T-helper 9 cell (primary cell): ENCODE measurements at places on chromosomes 6 and 20.
A peak's percentile ranks its signal among the peaks of the same experiment; 100 is the strongest.

DNA sequence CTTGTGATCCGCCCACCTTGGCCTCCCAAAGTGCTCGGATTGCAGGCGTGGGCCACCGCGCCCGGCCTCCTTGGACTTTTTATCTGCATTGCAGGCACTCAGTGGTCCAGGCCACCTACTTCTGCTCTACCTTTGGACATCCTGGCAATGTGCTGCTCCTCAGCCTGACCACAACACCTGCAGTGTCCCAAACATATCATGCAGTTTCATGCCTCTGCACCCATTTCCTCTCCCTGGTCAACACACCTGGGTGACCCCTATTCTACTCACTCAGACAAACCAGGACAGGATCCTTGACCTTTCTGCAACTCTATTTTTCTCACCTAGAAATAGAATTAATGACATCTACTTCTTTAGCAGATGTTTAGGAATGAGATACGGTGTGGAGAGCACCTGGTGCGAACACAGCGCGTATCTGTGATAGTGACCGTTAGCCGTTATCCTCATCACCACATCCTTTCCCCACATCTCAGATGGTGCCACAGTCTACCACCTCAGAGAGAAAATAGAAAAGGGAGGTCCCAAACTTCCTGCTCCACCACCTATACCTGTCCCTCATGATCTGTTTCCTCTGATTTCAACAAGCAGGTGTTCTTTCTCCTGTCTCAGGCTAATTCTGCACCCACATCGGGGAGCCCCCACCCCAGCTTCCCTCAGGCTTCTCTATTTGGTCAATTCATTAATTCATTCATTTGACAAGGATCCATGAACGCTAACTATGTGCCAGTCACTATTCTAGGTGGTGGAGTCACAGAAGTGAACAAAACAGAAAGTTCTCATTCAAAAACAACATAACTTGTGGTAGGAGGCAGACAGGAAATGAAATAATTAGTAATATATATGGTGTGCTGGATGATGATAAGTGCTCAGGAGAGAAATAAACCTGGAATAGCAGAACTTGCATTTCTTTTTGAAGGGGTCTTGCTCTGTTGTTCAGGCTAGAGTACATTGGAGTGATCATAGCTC is 4.3 kb upstream of the BTN3A2 start:
- no peak for DNase-seq

DNA sequence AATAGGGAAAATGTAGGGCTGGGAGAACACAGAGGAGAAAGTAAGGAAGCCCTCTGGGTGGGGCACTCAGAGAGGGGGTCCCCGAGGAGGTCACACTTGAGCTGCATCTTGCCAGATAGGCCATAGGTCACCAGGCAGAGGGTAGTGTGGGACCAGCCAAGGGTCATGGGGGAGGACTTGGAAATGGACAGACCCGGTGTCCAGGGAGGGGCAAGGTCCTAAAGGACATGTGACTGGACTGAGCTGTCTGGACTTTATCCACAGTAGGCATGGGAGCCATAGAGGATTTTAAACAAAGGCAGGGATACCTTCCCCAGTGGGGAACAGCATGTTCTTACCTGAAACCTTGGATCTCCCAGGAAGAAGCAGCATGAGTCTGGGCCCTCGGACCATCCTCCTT is 266.7 kb downstream of the LRFN2 start:
- DNase-seq = no peak

GRCh38 chr6:27091661-27092315 is 155.7 kb upstream of the PRSS16 start:
- no peak for DNase-seq

GRCh38 chr6:35736253-35736894 is 458 bp upstream of the ARMC12 start:
- DNase-seq = peak; percentile 82

GRCh38 chr6:84766118-84766798 is 1.9 kb upstream of the TBX18 start:
- no peak for DNase-seq

- DNase-seq = no peak
Observed at GRCh38 chr20:37928996-37929682, 26.2 kb downstream of the VSTM2L start.

- peak; percentile 78 for DNase-seq
Observed at GRCh38 chr20:17680836-17681725, 961 bp downstream of the RRBP1 start.

- no peak for DNase-seq
Observed at GRCh38 chr20:12093057-12093796, 175.5 kb downstream of the BTBD3 start.

- DNase-seq = no peak
Observed at GRCh38 chr20:44183282-44183681, 3.7 kb downstream of the JPH2 start.

GRCh38 chr6:55069132-55069781 is 105.1 kb upstream of the HCRTR2 start:
- no peak for DNase-seq

GRCh38 chr6:124234801-124235200 is 431.1 kb downstream of the NKAIN2 start:
- no peak for DNase-seq

DNA sequence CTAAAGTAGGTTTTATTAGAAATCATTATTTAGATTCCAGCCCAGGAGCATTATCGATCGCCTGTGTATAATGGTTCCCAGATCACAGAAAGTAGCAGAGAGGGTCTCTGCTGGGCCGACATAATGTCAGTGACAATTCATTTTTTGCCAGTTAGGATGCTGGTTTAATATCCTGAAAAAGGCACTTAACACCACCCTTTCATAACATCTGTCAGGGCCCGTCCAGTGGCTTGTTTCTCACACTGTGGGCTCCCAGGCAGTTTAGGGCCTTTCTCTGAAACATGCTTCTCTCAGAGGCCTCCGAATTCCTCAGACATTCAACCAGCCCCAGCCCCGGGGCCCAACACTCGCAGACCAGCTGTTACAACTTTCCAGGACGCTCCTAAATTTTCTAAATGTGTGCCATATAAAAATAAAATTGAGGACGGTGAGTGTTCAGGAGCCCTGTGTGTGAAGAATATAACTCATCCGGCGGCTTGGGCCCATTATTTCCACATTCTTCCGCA is 108.6 kb upstream of the EYA4 start:
- no peak for DNase-seq

DNA sequence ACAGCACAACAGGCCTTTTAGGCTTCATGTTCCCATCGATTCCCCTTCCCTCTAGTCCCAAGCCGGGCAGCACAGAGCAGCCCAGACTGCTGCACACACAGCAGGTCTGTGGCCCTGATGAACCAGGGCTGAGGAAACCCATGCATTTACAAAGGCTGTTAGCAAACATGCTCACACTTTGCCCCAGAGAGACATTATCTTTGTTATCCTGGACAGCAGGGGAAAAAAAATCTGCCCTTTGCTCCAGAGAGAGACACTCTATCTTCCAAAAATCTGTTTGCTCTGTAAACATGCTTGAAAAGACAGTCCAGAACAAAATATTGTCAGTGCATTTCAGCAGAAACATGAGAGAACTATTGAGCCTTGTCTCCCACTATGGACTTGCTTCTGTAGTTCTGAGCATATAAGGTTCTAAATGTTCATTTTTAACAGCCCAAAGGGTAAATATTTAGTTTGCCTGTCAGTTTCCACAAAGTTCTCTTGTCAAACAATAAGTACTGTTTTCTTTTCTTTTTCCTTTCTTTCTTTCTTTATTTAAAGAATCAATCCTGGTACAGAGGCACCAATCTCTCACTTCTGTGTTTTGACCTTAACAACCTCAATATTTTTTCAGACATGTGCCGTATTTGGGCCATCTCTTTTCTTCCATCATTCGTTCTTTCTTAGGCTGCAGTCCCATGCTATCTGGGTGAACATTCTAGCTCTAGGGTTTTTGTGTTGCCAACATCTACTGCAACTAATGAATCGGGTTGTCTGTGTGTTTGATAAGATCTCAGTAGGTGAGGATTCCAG is 468.0 kb downstream of the EPM2A start:
- no peak for DNase-seq

DNA sequence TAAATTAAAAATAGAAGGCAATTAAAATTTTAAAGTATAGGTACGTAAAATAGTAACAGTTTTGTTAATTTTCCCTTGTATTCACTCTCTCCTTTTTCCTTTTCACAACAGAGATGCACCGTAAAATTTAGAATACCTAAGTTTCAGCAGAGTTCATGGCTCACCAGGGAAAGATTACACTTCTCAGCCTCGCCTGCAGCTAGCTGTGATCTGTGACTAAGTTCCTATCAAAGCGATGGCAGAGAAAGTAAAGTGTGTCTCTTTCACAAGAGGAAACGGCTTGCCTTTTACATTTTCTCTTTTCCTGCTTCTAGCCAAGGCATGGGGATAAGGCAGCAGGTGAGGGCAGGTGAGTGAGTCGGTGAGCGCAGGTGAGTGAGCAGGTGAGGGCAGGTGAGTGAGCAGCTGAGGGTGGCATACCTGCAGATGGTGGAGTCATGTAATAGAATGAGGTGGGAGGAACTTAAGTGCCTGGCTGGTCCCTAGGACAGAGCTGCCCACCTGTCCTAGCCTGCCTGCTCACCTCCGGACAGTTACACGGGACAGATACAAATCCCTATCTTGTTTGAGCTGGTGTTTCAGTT is 30.9 kb downstream of the ZFP64 start:
- no peak for DNase-seq

GRCh38 chr20:49471397-49471796 is 11.1 kb downstream of the KCNB1 start:
- no peak for DNase-seq

DNA sequence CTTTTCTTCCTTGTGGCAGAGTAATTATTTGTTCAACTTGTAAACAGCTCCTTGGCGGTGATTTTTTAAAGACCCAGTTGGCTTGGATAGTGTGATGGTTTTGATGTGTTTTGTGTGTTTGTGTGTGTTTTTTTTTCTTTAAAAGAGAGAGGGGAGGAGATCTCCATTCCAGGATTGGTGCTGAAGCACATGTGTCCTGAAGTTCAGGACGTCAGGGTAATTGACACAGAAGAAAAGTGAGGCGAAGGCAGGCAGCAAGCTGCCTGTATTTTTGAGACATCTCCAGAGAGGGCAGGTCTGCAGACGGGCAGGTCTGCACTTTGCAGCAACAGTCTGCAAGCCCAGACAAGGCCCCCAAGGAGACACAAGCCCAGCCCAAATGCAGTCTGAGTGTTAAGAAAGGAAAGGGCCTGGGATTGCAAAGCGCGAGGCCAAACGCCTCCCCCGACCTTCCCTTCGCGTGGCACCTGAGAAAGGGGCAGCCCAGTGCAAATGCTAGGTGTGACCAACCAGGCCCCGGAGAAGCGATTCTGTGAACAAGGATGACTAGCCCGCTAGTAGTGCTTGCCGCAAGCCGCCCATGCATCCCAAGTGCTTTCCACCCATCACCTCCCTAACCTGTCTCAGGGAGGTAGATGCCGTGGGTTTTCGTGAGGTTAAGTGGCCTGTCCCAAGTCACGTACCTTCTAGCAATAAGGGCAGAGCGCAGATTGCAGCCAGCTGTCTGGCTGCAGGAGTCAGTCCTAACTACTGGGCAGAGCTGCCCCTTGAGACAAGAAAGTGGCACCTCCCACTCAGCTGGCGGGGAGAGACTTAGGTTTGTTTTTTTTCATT is 230.5 kb downstream of the ZMYND8 start:
- DNase-seq = no peak

GRCh38 chr6:125611573-125612344 is 137.7 kb upstream of the HEY2 start:
- no peak for DNase-seq
